NCI-H1092 (cell line): ENCODE measurements at places on chromosomes 3 and 15.

- DNase-seq, result no peak
Observed at GRCh38 chr3:107942244-107942643, 148.6 kb downstream of the CD47 start.

GRCh38 chr15:97914711-97915110, 45.8 kb upstream of the ARRDC4 start:
- no peak for DNase-seq

DNA sequence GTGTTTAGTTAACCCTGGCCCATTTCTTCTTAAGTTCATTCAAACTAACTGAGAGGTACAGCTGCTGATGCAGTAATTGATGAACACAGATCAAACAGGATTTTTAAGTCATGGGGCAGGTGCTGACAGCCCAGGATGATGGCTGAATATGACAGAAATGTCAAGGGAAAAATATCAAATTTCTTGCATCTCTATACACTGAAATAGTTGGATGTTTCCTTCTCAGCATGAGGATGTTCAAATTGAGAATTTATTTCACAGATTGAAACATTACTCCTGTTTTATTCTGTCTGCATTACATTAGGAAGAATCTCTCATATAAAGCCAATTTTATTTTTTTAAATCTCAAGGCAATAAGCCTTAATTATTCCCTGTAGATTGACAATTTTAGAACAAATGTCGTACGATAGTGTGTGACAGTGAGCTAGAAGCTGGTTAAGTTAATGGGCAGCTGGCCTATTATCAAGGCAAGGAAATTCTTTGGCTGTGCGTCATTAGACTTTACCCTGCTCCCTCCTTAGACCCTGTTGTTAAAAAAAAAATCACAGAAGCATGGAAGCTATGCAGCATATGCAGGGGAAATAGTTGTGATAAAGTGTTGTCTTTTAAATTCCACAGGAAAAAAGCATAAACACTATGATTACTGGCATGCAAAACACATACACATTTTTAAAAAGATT, 183.8 kb upstream of the KCNMB2 start:
- DNase-seq, result no peak

DNA sequence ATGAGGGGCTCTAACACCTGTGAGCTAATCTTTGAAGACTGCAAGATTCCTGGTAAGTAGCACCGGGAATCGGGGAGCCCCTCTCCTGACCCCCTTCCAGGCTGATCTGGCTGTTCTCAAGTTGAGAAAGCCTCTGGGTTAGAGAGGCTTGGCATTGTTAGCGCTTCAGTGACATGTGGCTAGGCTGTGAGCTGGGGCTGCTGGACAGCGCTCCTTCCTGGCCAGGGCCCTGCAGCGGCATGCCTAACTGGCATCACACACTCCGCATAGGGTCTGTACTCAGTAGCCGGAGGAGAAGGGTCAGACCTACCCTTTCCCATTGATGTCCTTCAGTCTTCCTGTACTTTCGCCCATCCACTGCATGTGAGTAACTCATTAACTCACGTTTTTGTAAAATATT, 7.4 kb downstream of the IVD start:
- DNase-seq, result no peak

DNA sequence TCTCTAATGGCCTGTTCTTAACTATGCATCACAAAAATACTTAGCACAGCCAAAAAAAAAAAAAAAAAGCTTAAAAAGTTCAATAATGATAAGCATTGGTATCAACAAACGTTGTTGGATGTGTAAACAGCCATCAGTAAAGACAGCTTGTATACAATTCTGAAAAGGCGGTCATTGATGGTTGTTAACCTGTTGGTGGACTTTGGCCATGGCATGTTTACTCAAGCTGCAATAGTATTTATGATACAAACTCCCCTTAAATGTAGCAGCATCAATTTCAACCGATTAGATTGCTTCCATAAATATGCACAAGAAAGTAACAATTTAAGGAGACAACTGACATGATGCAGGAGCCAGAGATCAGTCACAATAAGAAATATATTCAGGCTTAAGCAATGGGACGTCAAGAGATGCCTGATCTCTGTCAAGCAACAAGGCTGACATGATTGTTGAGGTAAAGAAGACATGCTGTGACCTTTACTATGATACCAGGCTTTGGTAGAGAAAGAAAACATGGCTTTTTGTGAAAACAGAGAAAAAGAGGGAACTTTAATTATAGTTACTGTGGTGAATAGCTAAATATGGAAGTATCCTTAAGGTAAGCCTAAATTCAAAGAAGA, 14.2 kb upstream of the SLC7A14 start:
- no peak for DNase-seq

GRCh38 chr15:92621972-92622533, 33.5 kb downstream of the FAM174B start:
- no peak for DNase-seq

DNA sequence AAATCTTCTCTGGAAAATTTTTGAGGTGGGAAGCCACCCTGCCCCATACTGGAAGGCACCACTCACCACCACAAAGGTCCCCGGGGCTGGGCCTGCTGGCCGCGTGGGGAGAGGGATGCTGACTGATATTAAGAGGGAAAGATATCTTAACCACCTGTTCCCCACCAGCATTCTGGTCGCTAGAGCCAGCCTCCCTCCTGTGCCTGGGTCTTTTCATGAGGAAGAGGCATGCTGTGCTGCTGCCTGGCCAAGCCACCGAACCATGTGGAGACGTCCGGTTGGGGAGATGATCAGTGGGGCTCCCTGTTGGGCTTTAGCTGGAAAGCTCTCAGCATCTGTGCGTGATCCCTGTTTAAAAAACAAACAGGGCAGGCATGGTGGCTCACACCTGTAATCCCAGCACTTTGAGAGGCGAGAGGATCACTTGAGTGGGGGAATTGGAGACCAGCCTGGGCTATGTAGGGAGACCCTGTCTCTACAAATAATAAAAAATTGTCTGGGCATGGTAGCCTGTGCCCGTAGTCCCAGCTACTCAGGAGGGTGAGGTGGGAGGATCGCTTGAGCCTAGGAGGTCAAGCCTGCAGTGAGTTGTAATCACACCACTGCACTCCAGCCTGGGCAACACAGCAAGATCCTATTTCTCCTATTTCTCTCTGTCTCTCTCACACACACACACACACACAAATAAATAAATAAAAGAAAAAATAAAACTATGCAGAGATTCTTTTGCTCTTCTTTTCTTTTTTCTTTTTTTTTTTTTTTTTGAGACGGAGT, 1.0 kb downstream of the KLHL18 start:
- DNase-seq, result no peak

DNA sequence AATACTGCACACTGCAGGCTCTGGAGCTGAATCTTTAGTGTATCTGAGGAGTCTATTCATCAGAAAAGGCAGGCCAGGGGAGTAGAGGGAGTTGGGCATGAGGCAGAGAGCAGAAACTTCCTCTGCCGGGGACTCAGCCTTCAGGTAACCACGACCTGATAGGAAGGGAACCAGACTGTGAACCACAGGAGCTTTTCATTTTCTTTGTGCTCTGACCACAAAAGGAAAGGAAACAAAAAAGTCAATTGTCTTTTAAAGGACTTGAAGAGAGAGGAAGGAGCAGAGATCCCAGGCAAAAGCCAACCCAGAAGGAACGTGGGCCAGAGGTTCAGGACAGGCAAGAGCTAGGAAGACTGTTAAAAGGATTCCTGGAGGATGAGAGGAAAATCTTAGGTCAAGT, 573.3 kb downstream of the EPHB1 start:
- no peak for DNase-seq

- no peak for DNase-seq
Observed at GRCh38 chr3:101643861-101644613, 32.9 kb downstream of the ZBTB11 start.
